ENCODE measurements at places on chromosomes 7 and 10.

- no peak for DNase-seq
These were observed 794.9 kb downstream of the TNS3 start for GRCh38 chr7:46786995-46787394.

- DNase-seq: no peak
These were observed 46.5 kb downstream of the CTBP2 start for GRCh38 chr10:125113691-125114371.

GRCh38 chr7:36752026-36752711 lies 27.9 kb upstream of the AOAH start:
- no peak for DNase-seq

DNA sequence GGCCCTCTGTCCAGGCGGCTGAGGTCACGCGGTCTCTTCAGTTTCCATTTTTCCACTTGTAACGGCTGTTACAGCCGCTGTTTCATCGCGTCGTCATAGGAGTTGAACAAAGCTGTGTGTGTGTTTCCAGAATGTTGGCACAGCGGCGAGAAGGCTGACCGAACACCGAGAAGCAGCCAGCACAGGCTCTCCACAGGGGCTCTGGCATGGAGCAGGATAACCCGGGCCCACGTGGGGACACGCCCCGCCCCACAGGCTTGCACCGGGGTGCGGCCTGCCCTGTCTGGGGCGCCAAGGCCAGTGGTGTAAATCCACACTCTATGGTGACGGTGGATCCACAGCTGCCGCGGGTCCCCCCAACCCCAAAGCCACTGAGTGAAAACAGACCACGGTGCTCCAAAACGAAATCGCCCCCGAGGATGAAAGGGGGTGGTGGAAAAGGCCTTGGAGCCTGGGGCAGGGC lies 448.2 kb downstream of the DNAJB6 start:
- peak; percentile 11 for DNase-seq

GRCh38 chr10:17743437-17743836 lies 8.6 kb upstream of the TMEM236 start:
- no peak for DNase-seq

GRCh38 chr7:22858640-22859561 lies 36.3 kb upstream of the TOMM7 start:
- no peak for DNase-seq

DNA sequence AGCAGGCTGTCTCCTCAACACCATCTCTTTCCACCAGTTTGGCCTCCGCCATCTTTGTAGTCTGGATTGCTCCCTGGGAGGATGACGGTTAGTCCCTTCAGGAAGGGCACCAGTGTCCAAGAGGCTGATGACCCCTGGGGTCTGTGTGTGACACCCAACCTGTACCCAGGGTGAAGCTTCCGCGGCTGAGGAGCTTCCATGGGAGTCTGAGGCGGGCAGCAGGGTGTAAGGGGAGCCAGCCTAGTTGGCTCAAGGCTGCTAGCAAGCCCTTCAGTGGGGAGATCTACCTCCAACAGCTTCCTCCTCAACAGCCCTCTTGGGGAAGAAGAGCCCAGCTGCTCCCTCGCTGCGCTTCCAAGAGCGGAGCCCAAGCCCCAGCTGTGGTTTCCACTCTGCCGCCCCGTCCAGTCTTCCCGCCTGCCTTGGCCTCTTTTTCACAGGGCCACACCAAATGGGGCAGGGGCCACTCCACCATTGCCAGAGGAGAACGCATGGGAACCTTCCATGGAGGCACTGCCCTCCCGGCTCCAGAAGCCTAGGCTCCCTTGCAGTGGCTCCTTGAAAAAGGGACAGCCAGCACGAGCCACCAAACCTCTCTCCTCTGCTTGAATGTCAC lies 57.4 kb downstream of the TMEM209 start:
- no peak for DNase-seq

DNA sequence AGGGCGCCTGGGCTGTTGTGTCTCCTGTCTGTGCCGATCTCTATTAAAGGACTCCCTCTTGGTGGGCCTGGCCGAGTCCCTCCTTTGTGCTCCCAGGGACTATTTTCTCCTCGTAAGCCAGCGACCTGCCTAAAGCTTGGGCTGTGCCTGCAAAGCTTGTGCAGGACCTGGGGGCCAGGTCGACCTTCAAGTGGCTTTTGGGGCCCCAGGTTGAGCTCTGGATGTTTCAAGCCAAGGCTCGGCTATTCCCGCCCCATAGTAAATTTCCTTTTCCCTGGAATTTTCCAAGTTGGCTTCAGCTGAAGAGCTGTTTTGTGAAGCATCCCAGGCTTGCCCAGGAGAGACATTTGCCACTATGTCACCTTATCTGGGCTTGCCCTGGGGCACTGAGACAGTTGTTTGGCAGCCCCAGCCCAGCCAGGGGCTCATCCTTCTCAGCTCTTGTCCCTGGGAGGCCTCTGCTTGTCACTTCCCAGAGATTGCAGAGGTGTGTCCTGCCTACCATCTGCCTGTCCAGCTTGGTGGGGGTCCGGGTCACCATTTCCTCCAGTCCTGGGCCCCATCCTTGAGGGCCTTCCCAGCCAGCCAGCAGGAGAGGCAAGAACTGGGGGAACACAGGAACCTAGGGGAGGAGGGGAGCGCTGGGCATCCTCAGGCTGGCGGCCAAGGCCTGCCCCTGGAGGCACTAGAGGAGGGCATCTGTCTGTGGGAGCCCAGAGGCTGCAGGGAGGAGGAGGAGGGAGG lies 20.2 kb downstream of the ZMIZ2 start:
- peak; percentile 41 for DNase-seq

GRCh38 chr7:107961405-107961804 lies 41.6 kb downstream of the LAMB1 start:
- no peak for DNase-seq

DNA sequence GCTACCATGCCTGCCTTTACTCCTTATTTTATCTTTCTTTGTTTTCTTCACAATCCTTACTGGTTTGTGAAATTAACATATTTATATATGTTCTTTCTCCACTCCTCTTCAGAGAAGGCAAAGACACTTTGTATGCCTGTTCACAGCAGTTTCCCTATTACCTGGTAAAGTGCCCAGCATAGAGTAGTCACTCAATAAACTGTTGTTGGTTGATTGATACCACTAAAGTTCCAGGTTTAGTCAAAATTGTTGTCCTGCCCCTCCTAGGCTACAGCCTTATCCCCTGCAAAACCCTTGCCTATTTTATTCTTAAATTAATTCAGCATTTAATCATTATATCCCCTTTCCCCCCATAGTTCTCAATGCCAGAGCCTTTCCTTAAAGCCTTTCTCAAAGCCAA lies 76.1 kb downstream of the POLL start:
- no peak for DNase-seq

- no peak for DNase-seq
These were observed 206.1 kb downstream of the POU6F2 start for GRCh38 chr7:39183796-39184195.

All from amygdala (tissue), 56 donors.